ENCODE measurements at places on chromosomes 7 and 10.

GRCh38 chr10:121080281-121080891, 229.2 kb downstream of the WDR11 start:
- no peak for DNase-seq

DNA sequence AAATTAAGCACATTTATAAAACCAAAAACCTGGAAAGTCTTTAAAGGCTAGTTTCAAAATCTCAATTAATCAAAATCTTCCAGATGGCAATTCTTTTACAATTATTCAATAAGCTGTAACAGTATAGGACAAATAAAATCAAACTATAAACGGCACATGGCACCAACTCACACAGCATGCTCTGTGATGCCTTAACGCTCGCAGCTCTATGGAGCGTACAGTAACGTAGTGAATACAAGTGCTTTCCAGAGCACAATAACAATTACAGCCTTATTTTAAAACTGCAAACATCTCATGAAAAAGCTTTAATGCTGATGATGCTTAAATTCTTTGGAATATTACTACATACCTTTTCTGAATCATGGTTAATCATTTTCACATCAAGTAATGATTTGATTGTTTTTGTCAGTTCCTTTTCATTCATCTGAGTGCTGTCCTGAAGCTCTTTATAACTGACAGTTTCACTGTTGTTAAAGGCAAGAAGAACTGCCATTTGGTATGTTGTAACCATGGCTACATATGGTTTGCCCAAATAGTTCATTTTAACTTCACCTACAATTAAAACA, 74.2 kb downstream of the CUL2 start:
- DNase-seq, result no peak

GRCh38 chr10:45239642-45240041, 75.8 kb downstream of the OR13A1 start:
- DNase-seq, result no peak

GRCh38 chr10:14478201-14478600, 147.5 kb upstream of the FRMD4A start:
- DNase-seq, result no peak

GRCh38 chr7:123749537-123749857, 694 bp upstream of the WASL start:
- DNase-seq, result peak; percentile 47

DNA sequence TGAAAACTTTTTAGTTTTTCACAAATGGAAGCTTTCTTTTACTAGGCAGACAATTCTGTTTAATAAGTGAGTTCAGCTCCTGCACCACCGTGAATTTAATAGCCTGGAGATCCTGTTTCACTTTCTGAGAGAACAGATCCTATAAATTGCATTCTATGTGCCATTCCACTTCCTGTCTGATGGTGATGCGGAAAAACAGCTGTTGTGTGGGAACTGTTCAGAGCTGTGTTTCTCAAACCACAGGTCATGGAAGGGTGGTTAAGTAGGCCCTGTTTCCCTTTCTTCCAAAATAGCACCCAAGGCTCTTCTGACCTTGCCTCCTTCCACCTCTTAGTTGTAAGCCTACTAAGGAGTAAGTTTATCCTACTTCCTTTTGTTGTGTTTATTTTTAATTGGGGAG, 97.2 kb upstream of the DKK1 start:
- no peak for DNase-seq
